ENCODE measurements at places on chromosomes 3 and 15.

DNA sequence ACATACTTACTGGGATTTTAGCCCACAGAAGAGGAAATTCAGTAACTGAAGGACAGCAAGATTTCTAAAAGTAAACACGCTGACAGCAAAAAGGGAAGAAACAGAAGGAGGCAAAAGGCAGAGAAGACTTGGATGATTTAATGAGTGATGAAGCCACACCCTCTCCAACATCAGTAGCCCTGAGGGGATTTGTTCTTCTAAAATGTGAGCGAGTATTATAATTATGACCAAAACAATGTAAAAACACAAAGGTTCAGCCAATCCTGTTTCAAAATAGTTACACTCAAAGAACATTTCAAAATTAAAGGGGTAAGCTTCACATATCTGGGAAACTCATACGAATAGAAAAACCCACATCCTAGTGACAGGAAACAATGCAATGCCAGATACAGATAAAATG, 25.0 kb downstream of the MCCC1 start:
- DNase-seq, result no peak

DNA sequence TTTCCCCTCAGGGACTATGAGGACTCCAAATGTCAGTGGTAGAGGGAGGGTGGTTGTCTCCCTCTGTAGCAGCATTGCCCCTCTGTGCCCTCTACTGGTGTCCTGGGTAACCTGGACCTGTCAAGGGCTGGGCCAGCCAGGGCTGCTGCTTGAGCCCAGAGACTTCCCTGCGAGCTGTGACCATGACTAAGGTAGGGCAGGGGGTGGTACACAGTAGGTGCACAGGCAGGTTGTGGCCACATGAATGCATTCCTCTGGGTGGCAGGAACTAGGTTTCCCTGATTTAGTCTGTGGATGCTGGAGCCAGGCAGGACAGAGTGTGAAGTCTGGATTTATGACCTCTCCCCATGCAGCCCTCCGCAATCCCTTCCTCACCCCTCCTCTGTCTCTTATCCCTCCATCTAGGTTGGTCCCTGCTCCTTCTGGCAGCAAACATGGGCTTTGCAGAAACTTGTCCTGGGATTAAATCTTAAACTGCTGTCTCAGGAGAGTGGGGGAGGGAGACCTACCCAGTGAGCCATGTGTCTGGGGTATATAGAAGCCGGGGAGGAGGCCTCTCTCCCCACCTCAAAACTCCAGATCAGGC, 8.7 kb upstream of the SEMA3F start:
- no peak for DNase-seq

GRCh38 chr3:126913524-126913923, 69.4 kb upstream of the PLXNA1 start:
- DNase-seq, result no peak

DNA sequence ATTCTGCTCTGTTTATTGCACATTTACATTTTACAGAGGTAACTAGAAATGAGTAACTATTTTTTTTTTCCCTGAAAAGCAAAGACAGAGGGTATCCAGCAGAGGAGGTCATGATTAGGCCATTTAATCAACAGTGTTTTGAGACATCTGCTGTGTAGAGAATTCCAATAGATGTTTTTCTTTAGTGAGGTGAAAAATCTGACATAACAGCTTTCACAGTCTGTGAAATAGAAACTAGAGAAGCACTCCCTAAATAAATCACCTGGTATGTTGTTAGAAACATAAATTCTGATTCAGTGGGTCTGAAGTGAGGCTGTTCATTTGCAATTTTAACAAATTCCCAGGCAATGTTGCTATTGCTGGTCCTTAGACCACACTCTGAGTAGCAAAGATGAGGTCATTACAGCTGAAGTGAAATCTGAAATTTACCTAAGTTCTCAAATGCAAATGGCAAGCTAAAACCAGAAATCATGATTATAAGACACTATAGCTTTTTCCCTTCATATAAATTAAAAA, 329.2 kb upstream of the LRRC3B start:
- no peak for DNase-seq

- no peak for DNase-seq
These were observed 91.8 kb upstream of the BCL6 start for GRCh38 chr3:187836823-187837770.

GRCh38 chr3:182519569-182519968, 273.7 kb upstream of the ATP11B start:
- no peak for DNase-seq

DNA sequence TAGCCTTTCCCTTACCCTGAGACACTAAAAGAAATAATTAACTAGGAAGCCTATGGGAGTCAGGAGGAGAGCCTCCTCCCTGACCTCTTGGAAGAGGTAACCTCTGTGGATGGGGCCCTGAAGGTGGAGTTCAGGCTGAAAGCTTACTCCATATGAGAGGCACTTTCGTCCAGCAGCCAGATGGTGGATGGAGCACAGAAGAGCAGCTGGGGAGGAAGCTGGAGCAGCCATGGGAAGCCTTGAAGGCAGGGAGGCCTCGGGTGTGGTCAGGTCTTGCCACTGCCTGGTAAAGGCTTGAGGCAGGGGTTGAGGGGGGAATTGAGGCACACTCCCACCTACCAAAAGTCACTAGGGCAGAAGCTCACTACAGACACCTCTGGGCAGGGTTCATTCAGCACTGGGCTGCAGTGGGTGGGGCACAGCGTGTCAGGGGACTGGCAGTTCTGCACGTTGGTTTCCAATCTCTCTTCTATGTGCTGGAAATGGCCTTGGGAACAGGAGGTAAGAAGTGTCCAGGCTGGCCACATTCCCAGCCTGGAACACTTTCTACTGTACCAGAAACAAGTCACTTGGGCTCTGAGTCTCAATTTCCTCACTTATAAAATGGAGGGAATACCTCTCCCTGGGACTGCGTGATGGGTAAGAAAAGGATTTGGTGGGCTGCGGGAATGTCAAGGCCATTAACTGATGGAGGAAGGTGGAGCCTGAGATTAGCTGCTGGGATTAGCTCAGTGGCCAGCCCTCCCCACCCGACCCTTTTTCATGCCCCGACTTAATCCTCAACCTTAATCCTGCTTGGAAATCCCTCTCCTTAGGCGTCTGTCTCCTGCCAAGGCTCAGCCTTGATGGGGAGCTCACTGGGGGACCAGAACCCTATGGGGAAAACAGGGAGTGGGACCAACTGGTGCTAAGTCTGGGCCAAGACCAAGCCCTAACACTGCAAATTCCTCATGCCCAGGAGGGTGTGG, 5.4 kb downstream of the PCBP4 start:
- no peak for DNase-seq

DNA sequence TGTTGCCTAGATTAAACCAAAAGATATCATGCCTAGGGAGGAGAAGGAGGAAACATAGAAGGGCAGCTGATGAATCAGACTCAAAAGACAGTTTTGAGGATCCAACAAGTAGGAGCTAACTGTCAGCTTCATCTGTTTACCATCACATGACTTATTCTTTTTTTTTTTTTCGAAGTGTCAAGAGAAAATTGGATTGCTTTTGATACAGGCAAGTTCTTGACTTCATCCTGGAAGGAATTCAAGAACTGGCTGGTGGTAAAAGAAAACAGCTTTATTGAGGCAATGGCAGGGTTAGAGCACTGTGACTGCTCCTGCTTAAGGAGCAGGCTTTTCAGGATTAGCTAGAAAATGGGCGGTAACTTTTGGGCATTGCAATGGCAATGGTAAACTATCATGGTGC, 227.5 kb upstream of the KCNMB2 start:
- no peak for DNase-seq

DNA sequence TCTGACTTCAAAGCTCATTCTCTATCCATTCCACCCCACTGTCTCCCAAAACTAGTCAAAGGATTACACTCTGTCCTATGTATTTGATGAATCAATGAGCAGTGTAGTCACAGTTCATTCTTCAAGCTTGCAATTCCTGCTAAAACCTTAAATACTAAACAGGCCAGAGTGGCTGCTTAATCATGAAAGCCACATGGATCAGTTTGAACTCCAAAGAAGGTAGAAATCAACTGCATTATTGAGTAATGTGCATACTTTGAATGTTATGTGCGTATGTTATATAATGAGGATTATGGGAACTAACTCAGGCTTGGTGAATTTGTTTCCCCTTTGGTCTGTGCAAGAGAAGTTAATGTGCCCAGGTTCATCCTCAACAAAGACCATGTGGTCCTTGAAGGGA, 45.4 kb downstream of the PRICKLE2 start:
- no peak for DNase-seq

GRCh38 chr3:34882764-34883163, 756.6 kb upstream of the ARPP21 start:
- no peak for DNase-seq

DNA sequence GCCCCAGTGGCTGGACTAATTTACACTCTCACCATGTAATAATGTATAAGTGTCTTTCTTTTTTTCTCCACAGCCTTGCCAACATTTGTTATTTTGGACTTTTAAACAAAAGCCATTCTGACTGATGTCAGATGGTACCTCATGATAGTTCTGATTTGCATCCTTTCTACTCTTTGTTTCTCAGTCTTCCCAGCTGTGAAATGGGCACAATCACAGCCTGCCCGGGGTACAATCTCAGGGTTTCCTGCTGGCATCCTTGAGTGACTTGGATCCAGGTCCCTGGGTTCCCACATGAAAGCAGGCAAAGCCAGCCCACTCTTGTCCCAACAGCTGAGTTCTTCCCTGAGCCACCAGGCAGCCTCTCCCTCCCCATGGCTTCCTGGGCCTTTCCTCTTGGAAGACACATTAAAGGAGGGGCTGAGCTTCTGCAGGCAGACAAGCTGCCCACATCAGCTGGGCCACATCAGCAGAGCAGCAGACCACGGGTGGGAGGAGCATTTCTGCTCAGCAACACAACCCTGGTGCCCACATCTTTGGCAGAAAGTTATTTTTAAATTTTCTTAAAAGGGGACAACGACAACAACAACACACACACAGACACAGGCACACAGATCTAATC, 82.0 kb downstream of the MYLK start:
- no peak for DNase-seq

GRCh38 chr3:56916716-56917360, 115.1 kb upstream of the ARHGEF3 start:
- DNase-seq, result no peak

DNA sequence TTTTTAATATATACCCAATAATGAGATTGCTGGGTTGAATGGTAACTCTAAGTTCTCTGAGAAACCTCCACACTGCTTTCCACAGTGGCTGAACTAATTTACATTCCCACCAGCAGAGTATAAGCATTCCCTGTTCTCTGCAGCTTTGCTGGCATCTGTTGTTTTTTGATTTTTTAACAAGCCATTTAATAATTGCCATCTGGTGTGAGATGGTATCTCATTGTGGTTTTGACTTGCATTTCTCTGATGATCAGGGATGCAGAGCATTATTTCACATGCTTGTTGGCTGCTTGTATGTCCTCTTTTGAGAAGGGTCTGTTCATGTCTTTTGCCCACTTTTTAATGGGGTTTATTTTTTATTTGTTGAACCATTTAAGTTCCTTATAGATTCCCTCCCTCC, 75.0 kb upstream of the EPHB3 start:
- DNase-seq, result no peak

- DNase-seq, result no peak
These were observed 49.8 kb downstream of the KCNMB2 start for GRCh38 chr3:178586076-178586475.

GRCh38 chr3:120645083-120645845, 36.8 kb downstream of the HGD start:
- no peak for DNase-seq

- DNase-seq, result no peak
These were observed 58.6 kb downstream of the DRD3 start for GRCh38 chr3:114120211-114120610.

- DNase-seq, result no peak
These were observed 107.0 kb downstream of the ALCAM start for GRCh38 chr3:105473521-105474223.

DNA sequence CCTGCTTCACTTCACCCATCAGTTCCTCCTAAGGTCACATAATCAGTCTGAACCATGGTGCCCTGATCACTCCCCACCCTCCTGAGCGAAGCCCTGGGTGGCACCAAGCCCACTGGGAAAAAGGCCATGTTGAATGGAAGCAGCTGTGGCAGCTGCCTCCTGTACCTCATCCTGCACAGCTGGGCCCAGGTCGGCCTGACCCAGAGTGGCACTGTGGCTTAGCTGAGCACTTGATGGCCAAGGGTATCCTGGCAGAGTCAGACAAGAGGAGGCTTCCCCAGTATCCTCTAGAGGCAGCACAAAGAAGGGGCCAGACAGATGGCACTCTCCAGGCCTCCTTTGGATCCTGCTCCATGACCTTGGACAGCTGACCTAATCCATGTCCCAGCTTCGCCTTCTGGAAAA, 68.4 kb downstream of the TLE3 start:
- DNase-seq, result no peak

GRCh38 chr3:122024800-122025199, 2.8 kb upstream of the ILDR1 start:
- no peak for DNase-seq

GRCh38 chr3:152879130-152879789, 44.3 kb downstream of the P2RY1 start:
- no peak for DNase-seq

- DNase-seq, result no peak
These were observed 19.8 kb downstream of the PRR23E start for GRCh38 chr3:127212711-127213110.

Data from stomach (tissue), 19 donors.